ENCODE measurements at places on chromosomes 7 and 10. TPM values are rescaled to one million over a fixed set of nuclear protein-coding genes. Genes with fewer than 3 reads are reported as not detected.
A peak's percentile ranks its signal among the peaks of the same experiment; 100 is the strongest.

TRIM50 gene
- total RNA-seq: not detected

IFRD1 gene
- 76.9 TPM for total RNA-seq

FGFBP3 gene
- total RNA-seq: 4.8 TPM

TTYH3 gene
- total RNA-seq: 256 TPM

PRSS37 gene
- total RNA-seq: not detected

PRKCQ gene
- total RNA-seq: not detected

RBM20 gene
- 1.8 TPM for total RNA-seq

IFIT1B gene
- not detected for total RNA-seq

GPR158 gene
- total RNA-seq: not detected

CHAT gene
- total RNA-seq: 0.56 TPM

FAM237B gene
- not detected for total RNA-seq

- peak; percentile 84 for DNase-seq
Observed at GRCh38 chr10:28734938-28735759, 57.8 kb downstream of the BAMBI start.

GRCh38 chr10:124236136-124236535, 142.7 kb upstream of the CHST15 start:
- no peak for DNase-seq

DNA sequence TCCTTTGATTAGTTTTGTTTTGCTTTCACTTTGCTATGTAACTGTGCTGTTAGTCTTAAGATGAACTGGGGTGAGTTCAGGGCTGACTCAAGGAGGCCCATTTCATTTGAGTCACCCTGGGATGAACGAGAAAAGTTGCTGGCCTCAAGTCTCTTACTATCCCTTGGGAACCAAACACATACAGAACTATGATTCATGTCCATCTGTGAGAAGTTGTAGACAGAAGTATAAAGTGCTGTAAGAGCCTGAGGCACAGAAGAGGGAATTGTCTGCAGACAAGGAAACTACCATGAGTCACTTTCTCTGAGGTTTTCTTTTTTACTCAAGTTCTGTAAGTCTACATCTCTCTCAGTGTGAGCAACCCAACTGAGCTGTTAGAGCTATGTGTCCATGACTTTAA, 179.8 kb upstream of the CSTF2T start:
- peak; percentile 14 for DNase-seq

DNA sequence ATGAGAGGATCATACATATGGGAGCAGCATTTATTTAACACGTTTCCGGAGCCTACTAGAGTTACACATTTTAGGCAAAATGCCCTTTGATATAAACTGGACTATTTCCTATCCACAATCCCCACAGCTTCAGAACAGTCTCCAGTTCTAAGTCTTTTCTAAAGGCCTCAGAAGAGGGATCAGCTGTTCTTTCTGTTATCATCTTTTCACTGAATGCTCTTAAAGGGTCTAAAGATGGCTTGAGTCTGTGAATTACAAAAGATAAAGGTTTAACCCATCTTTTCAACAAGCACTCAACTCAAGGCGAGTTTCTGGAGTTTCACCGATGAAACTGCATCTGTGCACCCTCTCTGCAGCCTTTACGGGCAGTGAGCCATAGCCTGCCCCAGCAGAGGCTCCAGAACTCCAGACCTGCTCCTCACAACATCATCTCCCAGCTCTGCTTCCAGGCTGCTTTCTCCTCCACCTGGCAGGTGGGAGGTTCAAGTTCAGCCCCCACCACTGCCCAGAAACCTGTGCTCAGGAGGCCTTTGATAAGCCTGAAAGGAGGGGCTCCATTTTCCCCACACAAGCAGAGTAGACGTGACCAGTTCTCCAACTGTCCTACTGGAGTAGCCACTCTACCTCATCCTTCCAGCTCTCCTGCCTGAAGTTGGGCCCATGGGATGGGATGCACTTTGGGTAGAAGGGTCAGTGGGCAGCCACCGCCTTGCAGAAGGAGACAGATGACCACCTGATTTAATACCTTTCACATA, 53.4 kb downstream of the HSPA12A start:
- DNase-seq: no peak

DNA sequence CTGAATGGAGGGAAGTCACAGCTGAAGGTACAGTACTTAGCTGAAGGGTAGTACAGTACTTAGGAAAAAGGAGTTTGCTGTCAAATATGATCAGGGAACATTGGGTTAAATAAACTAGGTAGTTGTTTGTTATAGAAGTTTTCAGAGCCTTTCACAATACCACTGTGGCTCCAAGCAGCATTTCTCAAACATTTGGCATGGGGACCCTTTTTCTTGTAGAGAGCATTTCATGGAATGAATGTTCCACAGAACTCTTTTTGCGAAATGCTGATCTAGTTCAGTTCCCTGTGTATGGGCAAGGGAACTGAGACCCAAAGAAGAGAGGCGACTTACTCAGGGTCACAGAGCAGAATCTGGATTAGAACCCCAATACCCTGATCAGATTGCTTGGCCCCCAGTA, 31.5 kb upstream of the DDX50 start:
- no peak for DNase-seq

GRCh38 chr10:4094751-4095150, 309.7 kb upstream of the KLF6 start:
- DNase-seq: no peak

DNA sequence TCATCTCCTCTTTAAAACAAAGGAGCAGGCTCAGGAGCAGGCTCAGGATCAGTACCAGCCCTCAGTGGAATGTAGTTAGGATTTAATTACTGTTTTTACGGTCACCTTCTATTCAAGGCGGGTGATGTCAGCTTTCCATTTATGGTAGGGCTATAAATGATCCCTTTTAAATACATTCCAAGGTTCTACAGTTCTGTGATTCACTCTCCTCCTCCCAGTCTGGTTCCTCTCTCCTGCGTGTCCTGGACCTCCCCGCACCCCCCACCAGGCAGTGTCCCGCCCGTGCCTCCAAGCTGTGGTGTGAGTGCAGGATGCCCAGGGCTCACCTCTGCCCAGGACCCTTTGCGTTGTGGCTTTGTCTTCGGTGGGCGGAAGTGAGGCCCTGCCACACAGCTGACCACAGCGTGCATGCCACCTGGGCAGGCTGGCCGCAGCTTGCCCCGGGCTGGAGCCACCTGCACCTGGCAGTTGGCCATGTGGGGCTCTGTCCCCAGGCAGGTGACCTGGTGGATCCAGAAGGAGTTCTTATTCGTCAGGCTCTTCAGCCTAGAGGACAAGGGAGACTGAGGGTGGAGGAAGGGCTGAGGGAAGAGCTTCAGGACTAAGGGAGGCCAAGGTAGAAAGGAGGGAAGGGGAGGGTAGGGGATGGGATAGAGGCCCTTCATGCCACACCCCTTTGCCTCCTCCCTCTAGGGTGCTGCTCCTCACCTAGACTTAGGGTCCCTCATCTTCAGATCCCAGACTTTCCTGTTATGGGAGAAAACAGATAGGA, 9.1 kb downstream of the LOXL4 start:
- no peak for DNase-seq

GRCh38 chr10:19958787-19959186, 142.6 kb downstream of the PLXDC2 start:
- no peak for DNase-seq

DNA sequence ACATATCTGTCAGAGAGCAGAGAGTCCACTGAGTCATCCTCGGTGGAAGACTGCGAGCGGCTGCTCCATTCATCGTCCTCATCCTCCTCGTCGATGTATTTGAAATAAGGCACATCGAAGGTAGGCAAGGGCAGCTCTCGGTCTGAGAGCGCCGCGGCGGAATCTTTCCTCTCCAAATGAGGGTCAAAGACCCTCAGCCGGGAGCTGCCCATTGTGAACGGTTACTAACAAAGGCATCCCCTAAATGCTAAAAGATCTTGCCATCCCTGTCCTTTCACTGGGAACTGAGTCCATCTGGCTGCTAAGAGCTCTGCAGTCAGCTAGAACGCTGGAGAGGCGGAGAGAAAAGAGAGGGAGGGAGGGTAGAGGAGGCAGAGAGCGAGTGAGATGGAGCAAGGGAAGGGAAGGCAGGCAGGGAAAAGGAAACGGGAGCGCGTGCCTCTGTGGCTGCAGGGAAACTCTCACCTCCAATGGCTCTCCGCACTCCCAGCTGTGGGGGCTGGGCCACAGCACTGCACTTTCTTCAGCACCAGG, 163.4 kb downstream of the RAPGEF5 start:
- no peak for DNase-seq

- DNase-seq: peak; percentile 4
Observed at GRCh38 chr10:33487014-33487776, 152.7 kb upstream of the NRP1 start.

GRCh38 chr10:3774814-3775695, 10.0 kb downstream of the KLF6 start:
- peak; percentile 48 for DNase-seq

DNA sequence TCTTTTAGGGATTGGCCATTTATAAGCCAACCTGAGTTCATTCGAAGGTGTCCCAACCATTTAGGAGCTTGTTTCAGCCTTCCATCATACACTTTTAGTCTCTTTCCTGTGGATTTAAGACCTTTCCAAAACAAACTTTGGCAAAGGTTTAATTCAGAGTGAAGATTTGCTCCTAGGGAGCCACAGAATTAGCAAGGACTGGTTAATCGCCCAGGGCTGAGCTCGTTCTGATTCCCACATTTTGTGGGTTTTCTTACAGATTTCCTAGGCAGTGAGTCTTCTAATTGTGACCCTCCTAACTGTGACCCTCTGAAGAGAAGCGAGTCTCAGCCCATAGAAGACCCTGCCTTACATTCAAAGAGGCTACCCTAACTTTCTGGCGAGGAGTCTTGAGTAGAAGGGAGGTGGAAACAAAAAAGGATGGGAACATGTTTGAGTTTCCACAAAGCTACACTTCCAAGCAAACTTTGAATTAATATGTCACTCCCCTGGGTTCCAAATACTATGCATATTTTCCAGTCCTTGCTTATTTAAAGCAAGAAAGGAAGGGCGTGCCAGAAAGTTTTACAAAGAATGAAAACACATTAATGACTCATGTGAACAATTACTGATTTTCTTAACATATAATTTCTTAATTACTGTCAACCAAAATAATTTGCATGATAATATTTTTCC, 118.3 kb downstream of the ARID5B start:
- DNase-seq: peak; percentile 58

- DNase-seq: no peak
Observed at GRCh38 chr7:6168477-6168868, 104.0 kb downstream of the CYTH3 start.

DNA sequence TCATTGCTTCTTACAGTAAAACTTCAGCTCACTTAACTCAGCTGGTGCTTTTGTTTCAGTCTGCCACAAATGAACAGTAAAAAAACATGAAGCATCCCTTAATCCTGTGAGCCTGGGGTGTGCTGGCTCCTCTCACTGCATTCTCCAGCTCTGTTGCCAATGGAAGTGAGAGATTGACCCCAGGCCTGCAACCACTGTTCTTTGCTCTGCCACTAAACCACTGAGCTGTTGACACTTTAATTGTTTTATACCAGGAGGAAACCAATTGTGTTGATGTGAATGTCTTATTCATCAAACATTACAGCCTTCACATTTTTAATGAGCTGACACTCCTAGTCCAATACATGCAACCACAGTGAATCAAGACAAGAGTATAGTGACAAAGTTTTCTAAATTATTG, 69.4 kb upstream of the FZD1 start:
- DNase-seq: peak; percentile 45

DNA sequence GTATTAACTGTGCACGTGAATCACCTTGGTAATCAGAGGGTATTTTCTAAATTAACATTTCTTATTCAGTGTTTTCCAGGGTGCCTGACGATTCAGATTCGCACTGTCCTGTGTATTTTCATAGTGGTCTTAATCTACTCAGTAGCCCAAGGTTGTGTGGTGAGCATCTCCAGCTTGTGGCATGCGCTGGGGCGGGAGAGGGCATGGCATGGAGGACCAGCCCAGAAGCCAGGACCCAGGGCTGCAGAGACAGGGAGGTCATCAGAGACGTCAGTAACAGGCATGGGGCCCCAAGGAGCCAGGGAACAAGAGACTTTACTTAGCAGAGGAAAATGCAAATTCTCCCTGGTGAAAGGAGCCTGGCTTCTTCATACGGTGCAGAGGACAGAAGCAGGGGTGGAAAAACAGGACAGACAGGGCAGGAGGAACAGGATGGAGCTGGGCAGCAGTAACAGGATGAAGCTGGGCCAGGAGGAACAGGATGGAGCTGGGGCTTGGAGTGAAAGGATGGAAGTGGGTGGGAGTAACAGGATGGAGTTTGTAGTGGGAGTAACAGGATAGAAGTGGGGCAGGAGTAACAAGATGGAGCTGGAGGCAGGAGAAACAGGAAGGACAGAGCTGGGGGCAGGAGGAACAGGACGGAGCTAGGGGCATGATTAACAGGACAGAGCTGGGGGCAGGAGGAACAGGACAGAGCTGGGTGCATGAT, 110.9 kb downstream of the ADCY1 start:
- no peak for DNase-seq

DNA sequence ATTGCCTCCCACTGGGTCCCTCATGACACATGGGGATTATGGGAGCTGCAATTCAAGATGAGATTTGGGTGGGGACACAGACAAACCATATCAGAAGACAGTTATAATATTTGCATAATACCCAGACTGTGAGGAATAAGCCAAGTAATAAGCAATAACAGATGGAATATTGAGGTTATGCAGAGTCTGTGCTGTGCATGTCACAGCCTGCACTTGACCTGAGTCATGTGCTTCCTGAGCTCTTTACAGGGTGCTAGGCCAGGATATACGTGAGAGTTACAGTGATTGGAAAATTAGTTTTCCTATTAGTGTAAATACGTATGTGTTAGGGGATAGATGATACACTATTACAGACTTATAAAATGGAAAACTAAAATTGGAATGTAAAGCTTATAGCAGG, 288.7 kb downstream of the SDK1 start:
- DNase-seq: no peak

DNA sequence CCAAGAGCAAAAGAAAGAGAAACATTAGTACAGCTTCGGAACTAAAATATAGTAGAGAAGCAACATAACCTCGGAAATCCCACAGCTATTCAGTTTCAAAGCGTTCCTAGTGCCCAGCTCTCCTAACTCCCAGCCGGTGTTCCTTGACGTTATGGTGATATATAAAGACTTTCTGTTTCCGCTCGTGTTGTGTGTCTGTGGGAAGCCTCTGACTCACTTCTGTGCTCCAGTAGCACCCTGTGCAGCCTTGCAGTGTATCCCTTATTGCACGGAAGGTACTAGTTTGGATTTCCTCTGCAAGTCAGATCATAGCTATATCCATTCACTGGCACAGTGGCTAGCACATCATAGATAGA, 535 bp downstream of the ASAH2B start:
- peak; percentile 81 for DNase-seq

Measured in A673 (cell line).